Upper lobe of left lung (tissue), 6 donors: ENCODE measurements at places on chromosomes 4 and X. TPM values are rescaled to one million over a fixed set of nuclear protein-coding genes. Genes with fewer than 3 reads are reported as not detected.

- H3K4me1 ChIP-seq, result peaks cover 30% of the 10 kb centered on the region
- H3K27me3 ChIP-seq, result no peaks in the 10 kb centered on the region
- peak; percentile 98 for DNase-seq
These were observed at the start of gene INTU for GRCh38 chr4:127632420-127633403. Gene INTU, plus strand, starts transcription at chr4:127632957. Its CDS starts 78 bp downstream, at chr4:127633035.

CPZ gene
- total RNA-seq, result not detected

GRCh38 chrX:122363112-122363795, 820.8 kb upstream of the GRIA3 start:
- no peak overlapping the region for H3K27ac ChIP-seq
- no peak overlapping the region for H3K4me3 ChIP-seq
- DNase-seq, result no peak

GRCh38 chr4:37749398-37749988, 63.3 kb upstream of the RELL1 start:
- no peaks in the 10 kb centered on the region for H3K4me1 ChIP-seq
- H3K27me3 ChIP-seq, result no peaks in the 10 kb centered on the region
- no peak for DNase-seq
- H3K36me3 ChIP-seq, result no peaks in the 10 kb centered on the region
- H3K27ac ChIP-seq, result no peak overlapping the region

ITIH6 gene
- not detected for total RNA-seq

CLNK gene
- not detected for total RNA-seq

- H3K27me3 ChIP-seq, result no peaks in the 10 kb centered on the region
- H3K4me3 ChIP-seq, result no peak overlapping the region
- no peak overlapping the region for H3K27ac ChIP-seq
- no peaks in the 10 kb centered on the region for H3K4me1 ChIP-seq
- DNase-seq, result no peak
- peaks cover 12% of the 10 kb centered on the region for H3K36me3 ChIP-seq
These were observed 26.2 kb downstream of the LIN54 start for GRCh38 chr4:82984459-82984858.

TEX13D gene
- not detected for total RNA-seq

GRCh38 chr4:40432504-40432903, 97.4 kb downstream of the CHRNA9 start:
- H3K4me3 ChIP-seq, result no peak overlapping the region
- H3K27me3 ChIP-seq, result no peaks in the 10 kb centered on the region
- H3K27ac ChIP-seq, result no peak overlapping the region

PASD1 gene
- not detected for total RNA-seq

STK26 gene
- 11.6 TPM for total RNA-seq

- no peak for DNase-seq
- no peaks in the 10 kb centered on the region for H3K36me3 ChIP-seq
- no peaks in the 10 kb centered on the region for H3K27me3 ChIP-seq
- H3K4me1 ChIP-seq, result no peaks in the 10 kb centered on the region
These were observed 143.6 kb upstream of the ZCCHC13 start for GRCh38 chrX:74160358-74160757.

DNA sequence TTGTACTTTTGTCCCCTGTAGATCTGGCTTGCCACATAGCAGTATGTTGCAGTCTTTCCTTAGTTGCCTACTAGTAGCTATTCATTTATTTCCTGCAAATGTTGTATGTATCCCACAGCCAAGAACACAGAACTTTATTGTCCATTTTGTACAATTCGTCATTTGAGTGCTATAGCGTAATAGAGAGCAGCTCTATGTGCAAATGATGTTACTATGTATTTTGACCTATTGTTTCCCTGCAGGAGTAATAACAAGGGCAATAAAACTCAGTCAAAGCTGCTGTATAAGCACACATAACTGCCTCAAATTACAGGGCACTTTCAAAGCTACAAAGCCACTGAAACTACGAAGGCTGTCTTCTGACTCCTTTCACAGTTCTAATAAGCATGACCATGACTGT, 48.1 kb downstream of the NRK start:
- no peaks in the 10 kb centered on the region for H3K4me1 ChIP-seq
- H3K36me3 ChIP-seq, result no peaks in the 10 kb centered on the region
- no peak for DNase-seq
- no peak overlapping the region for H3K4me3 ChIP-seq

GRCh38 chr4:42736527-42737195, 79.8 kb upstream of the ATP8A1 start:
- no peaks in the 10 kb centered on the region for H3K27me3 ChIP-seq
- no peak for DNase-seq
- H3K4me1 ChIP-seq, result no peaks in the 10 kb centered on the region
- H3K27ac ChIP-seq, result no peak overlapping the region
- H3K4me3 ChIP-seq, result no peak overlapping the region
- no peaks in the 10 kb centered on the region for H3K36me3 ChIP-seq

GRCh38 chr4:95102162-95102790, 344.5 kb downstream of the BMPR1B start:
- no peak overlapping the region for H3K4me3 ChIP-seq
- H3K36me3 ChIP-seq, result no peaks in the 10 kb centered on the region
- H3K27ac ChIP-seq, result no peak overlapping the region
- no peaks in the 10 kb centered on the region for H3K4me1 ChIP-seq
- no peak for DNase-seq

CLGN gene
- 2.9 TPM for total RNA-seq

TMEM175 gene
- total RNA-seq, result 32.7 TPM

DNA sequence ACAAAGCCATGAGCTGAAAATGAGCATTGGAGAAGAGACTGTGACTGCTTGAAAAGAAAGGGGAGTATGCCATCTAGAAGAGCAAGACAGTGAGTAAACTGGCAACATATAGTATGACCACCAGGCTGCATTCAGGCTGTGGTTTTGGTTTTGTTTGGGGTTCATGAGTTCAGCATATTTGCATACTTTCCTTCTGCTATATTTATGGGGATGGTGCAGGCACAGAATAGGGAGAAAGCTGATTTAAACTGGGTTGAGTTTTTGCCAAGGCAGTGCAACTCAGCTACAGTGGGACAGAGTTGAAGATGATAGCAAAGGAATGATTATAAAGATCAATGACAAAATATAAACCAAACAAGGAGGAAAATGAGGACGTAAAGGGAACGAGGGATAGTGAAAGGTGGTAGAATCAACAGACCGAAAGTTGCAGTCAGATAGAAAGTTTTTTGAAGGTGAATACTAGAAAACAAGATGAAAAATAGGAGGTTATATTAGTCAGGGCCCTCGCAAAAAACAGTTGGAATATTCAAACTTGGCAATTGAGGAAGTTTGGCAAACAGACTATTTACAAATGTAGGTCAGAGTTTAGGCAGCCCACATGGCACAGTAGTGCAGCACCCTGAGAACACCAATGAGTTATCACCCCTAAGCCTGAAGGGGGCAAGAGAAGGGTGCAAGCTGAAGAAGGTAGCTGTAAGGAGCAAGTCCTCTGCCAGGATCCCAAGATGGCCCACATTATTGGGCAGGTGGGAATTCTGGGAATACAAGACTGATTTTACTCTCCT, 114.8 kb upstream of the MAP9 start:
- H3K4me3 ChIP-seq, result no peak overlapping the region
- H3K27me3 ChIP-seq, result no peaks in the 10 kb centered on the region
- H3K27ac ChIP-seq, result no peak overlapping the region
- H3K4me1 ChIP-seq, result no peaks in the 10 kb centered on the region
- H3K36me3 ChIP-seq, result no peaks in the 10 kb centered on the region

DNA sequence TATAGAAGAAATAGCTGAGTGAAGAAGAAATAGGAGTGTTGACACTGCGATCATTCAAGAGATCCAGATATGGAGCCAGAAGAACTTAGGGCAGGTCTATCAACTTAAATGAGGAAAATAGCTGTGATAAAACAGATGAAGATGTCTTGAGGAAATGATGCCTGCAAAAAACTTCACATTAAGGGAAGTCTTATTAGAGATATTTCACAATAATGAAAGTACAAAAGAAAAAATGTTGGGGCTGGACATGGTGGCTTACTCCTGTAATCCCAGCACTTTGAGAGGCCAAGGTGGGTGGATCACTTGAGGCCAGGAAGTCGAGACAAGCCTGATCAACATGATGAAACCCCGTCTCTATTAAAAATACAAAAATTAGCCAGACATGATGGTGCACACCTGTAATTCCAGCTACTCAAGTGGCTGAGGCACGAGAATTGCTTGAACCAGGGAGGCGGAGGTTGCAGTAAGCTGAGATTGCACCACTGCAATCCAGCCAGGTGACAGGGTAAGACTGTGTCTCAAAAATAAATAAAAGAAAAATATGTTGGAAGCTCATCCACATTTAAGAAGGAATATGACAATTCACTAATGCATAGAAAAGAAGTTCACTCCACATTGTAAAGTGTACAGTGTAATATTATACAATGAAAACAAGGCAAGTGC, 56.3 kb downstream of the PKD2 start:
- H3K27ac ChIP-seq, result no peak overlapping the region
- no peak overlapping the region for H3K4me3 ChIP-seq
- no peaks in the 10 kb centered on the region for H3K4me1 ChIP-seq
- DNase-seq, result no peak
- H3K36me3 ChIP-seq, result peaks cover 50% of the 10 kb centered on the region
- no peaks in the 10 kb centered on the region for H3K27me3 ChIP-seq

- no peak for DNase-seq
- no peaks in the 10 kb centered on the region for H3K4me1 ChIP-seq
- H3K27me3 ChIP-seq, result no peaks in the 10 kb centered on the region
- no peak overlapping the region for H3K4me3 ChIP-seq
These were observed 133.8 kb downstream of the PDGFC start for GRCh38 chr4:156837625-156838345.

GRCh38 chr4:35836596-35836995, 407.7 kb downstream of the ARAP2 start:
- no peaks in the 10 kb centered on the region for H3K36me3 ChIP-seq
- H3K4me3 ChIP-seq, result no peak overlapping the region
- no peaks in the 10 kb centered on the region for H3K27me3 ChIP-seq
- no peak overlapping the region for H3K27ac ChIP-seq

KIT gene
- total RNA-seq, result 17.5 TPM

DNA sequence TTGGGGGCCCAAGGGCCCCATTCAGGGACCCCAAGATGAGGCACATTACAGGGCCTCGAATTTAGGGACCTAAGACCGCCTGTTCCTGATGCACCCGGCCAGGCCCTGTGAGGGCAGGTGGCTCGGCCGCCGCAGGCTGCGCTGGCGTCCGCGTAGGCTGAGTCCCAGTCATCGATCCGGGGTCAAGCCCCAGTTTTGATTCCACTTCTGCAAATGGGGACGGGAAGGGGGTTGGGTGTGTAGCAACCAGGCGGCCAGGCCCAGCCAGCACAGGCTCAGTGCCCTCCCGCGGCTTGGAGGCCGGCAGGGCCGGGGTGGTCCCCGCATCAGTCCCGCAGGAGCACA, 327 bp downstream of the PNPLA4 start:
- no peaks in the 10 kb centered on the region for H3K27me3 ChIP-seq
- H3K27ac ChIP-seq, result peak overlapping the region; percentile 72
- H3K4me3 ChIP-seq, result peak overlapping the region; percentile 57
- H3K4me1 ChIP-seq, result peaks cover 25% of the 10 kb centered on the region

GRCh38 chrX:119686087-119686691, 6.8 kb downstream of the SEPTIN6 start:
- H3K4me1 ChIP-seq, result no peaks in the 10 kb centered on the region
- peak overlapping the region; percentile 87 for H3K27ac ChIP-seq
- no peak for DNase-seq
- H3K27me3 ChIP-seq, result no peaks in the 10 kb centered on the region
- no peak overlapping the region for H3K4me3 ChIP-seq

TXK gene
- total RNA-seq, result 16.8 TPM
